ENCODE measurements at places on chromosomes 5 and 9.
A peak's percentile ranks its signal among the peaks of the same experiment; 100 is the strongest.

GRCh38 chr5:100550531-100551051, 15.4 kb downstream of the FAM174A start:
- DNase-seq, result no peak

DNA sequence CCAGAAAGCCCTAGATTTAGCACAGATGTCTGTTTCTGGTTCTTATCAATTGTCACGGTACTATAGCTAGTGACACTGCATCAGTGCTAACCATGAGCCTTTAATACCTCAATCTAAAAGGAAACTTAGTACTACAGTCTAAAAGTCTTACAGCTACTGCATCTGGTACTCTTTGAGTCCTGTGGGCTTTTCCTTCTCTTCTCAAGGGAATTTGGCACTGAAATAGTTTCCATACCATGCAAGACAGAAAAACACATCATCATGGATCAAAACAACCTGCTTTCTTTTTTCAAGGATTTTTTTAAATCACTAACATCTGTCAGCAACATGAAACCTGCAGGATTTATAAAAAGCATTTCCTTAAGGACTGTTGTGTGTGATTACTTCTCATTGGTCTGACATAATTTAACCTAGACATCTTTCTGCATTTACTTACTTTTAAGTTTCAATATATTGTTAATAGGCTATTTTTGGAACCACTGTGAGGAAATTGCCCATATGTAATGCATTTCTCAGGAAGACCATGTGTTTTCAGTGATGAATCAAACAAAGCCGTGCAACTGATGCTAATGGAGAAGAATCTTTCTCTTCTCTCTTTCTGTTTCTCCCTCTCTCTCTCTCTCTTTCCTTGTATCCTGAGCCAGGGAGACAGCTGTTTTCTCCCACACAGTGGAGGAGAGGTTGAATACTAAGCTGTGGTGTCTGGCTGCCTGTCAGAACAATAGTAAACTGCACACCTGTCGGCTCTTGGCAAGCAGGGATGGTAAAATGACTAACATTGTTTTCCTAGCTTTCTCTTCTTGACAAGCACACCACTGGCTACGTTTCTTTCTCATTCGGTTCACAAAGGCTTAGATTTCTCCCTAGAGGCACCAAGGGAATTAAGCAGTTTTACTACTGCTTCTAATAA, 273.4 kb downstream of the CSNK1G3 start:
- peak; percentile 79 for DNase-seq

GRCh38 chr5:78655746-78656290, 7.2 kb upstream of the LHFPL2 start:
- no peak for DNase-seq

- peak; percentile 63 for DNase-seq
Measured at GRCh38 chr9:33133186-33133585, 34.0 kb downstream of the B4GALT1 start.

All from SHP77 (cell line).